ENCODE measurements at places on chromosomes 7 and 10. TPM values are rescaled to one million over a fixed set of nuclear protein-coding genes. Genes with fewer than 3 reads are reported as not detected.

DNA sequence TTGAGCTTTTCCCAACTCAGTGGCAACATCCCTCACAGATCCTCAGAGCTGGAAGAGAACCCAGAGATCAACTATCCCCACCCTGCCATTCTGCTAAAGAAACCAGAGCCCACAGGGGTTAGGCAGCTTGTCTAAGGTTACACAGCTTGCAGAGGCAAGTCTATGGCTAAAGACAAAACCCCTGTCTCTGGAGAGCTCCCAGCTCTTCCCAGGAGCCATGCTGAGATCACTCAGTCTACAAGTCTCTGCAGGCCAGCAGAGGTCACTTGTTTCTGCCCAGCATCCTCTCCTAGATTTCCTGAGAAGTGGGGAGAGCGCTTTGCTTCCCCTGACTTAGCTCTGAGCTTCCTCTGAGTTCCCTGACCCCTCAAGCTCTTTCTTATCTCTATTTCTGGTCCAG lies 28.5 kb upstream of the LOXL4 start:
- DNase-seq = no peak

DNA sequence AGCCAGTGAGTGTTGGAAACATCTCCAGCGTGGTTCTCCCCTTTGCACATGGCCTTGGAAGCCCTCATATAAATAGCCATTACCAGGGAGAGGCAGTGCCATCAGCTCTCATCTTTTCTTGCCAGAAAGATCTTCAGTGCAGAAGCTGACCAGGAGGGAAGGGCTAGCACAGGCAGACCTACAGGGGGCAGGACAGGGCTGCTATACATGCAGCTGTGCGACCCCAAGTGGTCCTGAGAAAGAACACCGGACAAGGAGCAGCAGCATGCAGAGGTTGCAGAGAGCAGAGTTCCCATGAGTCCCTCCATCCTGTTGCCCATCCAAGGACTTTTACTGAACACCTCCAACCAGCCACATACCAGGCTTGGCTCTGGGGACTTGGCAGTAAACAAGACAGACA lies 17.1 kb downstream of the GRID1 start:
- DNase-seq = no peak

DNA sequence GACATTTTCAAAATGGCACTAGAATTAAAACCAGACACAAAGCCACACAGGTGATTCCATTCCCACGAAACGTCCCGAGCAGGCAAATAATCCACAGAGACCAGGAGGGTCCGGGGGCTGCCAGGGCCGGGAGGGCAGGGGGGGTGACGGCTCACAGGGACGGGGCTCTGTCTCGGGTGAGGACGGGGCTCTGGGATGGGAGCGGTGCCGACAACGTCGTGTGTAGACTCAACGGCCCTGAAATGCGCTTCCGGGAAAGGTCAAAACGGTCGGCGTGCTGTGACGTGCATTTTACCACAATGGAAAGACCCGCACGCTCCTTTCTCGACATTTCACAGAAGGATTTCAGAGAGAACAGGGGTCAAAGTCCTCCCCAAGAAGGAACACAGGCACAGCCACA lies 63.3 kb upstream of the PDGFA start:
- no peak for DNase-seq

RASA4B gene
- total RNA-seq = 3.4 TPM

NODAL gene
- not detected for total RNA-seq

HABP2 gene
- not detected for total RNA-seq

DNA sequence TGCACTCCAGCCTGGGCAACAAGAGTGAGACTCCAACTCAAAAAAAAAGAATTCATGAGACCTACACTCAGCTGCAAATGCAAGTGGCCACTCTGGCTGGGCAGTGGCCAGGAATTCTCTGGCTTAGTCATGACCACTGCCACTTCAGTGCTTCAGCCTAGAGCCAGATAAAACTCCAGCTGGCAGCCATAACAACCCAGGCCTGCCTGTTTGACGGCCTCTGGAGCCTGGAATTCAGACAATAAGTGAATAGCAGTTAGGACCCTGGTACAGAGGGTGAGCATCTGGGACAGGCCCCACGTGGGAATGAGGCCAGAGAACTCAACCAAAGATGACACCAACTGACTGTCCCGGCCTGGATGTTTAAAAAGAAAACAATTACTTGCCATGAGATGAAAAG lies 18.9 kb downstream of the RCC1L start:
- peak; percentile 61 for DNase-seq

BLNK gene
- 1.4 TPM for total RNA-seq

CCDC146 gene
- total RNA-seq = 8.4 TPM

CABCOCO1 gene
- total RNA-seq = not detected

CALHM3 gene
- not detected for total RNA-seq

ELN gene
- total RNA-seq = 65.0 TPM

GRCh38 chr7:131726686-131727085 lies 170.3 kb upstream of the PODXL start:
- no peak for DNase-seq

DNA sequence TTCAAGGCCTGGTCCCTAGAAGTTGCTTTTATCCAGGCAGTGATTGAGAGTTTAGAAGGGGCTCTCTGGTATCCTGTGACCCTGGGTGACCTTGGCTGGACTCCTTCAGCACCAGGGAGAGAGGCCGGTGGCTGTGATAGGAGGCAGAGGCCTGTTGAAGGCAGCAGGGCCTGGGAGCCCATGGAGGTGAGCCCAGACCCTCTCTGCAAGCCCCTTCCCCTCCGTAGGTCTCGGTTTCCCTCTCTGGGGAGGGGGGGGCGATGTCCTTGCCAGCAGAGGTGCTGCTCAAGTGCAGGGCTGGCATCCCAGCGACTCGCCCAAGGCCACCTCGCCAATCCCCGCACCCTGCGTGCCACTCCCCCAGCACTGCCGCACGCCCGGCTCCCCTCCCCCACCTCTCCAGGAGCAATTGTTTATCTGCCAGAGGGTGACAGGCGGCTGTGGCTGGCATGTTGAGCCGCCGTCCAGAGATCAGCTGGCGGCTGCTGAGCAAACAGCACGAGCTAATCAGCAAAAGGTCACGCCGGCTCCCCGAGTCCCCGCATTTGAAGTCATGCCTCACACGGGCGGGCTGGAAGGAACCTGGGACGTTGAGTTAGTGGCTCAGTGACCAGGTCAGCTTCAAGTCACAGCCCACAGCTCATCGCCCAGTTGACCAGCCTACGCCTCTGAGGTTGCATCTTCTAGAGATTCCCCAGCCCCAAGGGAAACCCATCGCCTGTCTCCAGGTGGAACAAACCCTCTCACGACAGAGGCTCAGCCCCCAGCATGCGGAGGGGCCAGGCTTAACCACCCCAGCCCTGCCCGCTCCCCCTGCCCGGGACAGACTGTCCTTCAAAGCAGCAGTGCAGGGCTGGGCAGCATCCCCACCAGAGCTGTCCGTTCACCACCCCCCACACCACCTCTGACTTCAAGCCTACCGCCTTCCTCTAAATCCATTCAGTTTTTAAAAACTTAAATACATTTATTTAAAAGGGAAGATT lies 43.7 kb downstream of the ELFN1 start:
- peak; percentile 69 for DNase-seq

MMD2 gene
- total RNA-seq = not detected

RBP3 gene
- total RNA-seq = not detected

- no peak for DNase-seq
These were observed 901.4 kb downstream of the PCDH15 start for GRCh38 chr10:53899463-53900160.

OR2A5 gene
- not detected for total RNA-seq

GRCh38 chr7:117273814-117274225 lies 49.0 kb downstream of the WNT2 start:
- DNase-seq = no peak

DNA sequence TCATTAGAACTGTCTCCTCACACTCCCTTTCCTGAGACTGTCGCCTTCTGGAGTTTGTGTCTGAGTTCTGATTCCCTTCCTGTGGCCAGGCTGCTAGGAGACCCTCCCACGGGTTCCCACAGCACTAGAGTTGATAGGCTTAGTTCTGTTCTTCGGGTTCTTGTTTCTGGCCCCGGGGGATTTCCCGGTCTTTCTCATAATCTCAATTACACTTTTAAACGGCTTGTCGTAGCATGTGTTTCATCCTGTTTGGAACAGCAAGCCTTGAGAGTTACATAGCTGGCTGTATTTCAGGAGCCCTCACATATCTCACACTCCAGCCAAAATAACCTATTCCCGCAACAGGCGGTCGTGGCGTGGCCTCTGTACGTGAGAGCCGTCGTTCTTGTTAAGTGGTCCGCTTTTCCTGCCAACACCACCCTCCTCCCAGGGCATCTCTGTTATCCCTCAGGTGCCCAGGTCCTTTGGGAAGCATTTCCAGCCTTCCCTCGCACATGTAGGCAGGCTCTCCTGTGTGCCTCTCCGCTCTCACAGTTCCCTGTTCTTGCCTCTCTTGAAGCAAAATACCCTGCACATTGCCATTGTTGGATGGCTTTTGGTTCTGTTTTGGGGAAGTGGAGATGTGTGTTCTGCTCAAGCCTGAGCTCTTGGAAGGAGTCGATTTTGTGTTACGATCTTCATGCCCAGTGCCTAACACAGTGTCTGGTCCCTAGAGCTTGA lies 46.0 kb downstream of the CDC123 start:
- peak; percentile 26 for DNase-seq
